ENCODE measurements at places on chromosomes 7 and 10.

DNA sequence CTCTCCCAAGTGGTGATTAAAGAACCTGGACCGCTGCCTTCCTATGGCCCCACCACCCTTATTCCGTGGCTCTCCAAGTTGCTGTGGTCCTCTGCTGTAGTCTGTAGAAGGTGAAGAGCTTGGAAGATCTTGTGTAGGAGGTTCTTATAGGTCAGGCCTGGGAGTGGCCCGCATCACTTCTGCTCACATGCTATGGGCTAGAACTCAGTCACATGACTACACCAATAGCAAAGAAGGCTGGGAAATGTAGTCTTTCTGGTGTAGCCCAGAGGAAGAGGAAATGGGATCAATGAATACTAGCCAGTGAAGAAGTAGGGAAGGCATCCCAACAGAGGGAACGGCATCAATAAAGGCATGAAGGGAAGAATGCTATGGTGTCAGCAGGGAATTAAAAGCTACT lies 41.3 kb upstream of the AOAH start:
- H3K4me1 ChIP-seq = no peaks in the 10 kb centered on the region
- H3K4me3 ChIP-seq = no peak overlapping the region
- H3K27ac ChIP-seq = no peak overlapping the region
- no peaks in the 10 kb centered on the region for H3K36me3 ChIP-seq
- no peak for DNase-seq
- no peaks in the 10 kb centered on the region for H3K27me3 ChIP-seq

DNA sequence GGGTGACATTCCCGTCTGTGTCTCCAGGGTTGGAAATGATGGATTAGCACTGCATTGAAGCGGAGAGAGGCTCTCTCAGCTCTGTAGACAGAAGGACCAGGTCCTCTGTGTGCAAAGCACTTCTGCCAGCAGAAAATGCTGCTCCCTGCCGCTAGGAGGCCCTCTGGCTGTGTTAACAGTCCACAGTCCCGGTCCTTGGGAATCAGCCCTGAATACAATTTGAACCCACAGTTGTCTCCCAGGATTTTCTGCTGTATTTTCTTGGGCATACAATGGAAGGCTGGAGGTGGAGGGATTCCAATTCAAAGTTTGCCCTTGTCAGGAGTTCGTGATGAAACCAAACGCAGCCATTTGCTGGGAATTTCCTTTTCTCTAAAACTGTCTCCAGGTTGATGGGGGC lies 205.2 kb downstream of the GLRX3 start:
- no peaks in the 10 kb centered on the region for H3K36me3 ChIP-seq
- no peak for DNase-seq
- no peak overlapping the region for H3K4me3 ChIP-seq

DNA sequence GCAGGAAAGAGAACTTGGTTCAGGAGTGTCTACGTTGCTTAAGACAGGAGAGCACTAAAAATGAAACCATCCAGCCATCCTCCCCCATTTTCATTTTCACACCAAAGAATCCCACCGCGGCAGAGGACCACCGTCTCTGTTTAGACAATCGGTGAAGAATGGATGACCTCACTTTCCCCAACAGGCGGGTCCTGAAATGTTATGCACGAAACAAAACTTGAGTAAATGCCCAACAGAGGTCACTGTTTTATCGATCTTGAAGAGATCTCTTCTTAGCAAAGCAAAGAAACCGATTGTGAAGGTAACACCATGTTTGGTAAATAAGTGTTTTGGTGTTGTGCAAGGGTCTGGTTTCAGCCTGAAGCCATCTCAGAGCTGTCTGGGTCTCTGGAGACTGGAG lies 1.4 kb upstream of the IL6 start:
- H3K4me3 ChIP-seq = no peak overlapping the region
- no peaks in the 10 kb centered on the region for H3K36me3 ChIP-seq
- no peak for DNase-seq
- no peak overlapping the region for H3K27ac ChIP-seq
- H3K4me1 ChIP-seq = peaks cover 4% of the 10 kb centered on the region

GRCh38 chr7:105346593-105347322 lies 42.0 kb downstream of the SRPK2 start:
- no peak for DNase-seq
- no peak overlapping the region for H3K4me3 ChIP-seq
- no peak overlapping the region for H3K27ac ChIP-seq
- no peaks in the 10 kb centered on the region for H3K27me3 ChIP-seq
- no peaks in the 10 kb centered on the region for H3K36me3 ChIP-seq

DNA sequence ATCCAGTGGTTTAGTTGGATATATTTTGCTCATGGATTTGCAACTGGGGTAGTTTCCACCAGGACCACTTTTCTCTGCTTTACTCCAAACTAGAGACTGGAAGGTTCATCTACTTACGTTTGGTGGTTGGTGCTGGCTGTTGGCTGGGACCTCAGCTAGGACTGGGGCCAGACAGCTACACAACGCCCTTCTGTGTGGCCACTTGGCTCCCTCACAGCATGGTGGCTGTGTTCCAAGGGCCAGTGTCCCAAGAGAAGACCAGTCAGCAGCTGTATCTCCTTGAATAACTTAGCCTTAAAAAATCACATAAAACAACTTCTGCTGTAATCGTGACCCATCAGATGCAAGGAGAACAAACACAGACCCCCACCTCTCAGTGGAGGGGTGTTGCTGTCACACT lies 4.2 kb upstream of the KCNH2 start:
- peaks cover 1% of the 10 kb centered on the region for H3K27me3 ChIP-seq
- no peak for DNase-seq
- no peak overlapping the region for H3K4me3 ChIP-seq
- no peak overlapping the region for H3K27ac ChIP-seq
- no peaks in the 10 kb centered on the region for H3K36me3 ChIP-seq

DNA sequence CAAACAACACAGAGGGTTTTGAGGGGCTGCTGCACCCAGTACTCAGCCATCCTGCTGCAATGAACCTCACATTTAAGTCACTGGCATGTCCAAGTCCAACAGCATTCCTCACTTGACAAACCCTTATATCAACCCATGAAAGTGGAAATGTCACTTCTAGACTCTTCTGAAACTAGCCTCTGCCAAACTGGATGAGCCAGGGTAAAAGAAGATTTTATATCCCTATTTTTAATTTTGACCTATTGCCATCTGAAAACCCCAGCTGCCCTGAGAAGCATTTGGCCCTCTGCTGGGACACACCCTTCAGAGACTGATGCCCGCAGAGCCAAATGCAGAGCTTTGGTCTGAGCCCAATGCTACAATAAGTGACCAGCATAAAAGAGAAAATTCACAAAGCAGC lies 201.1 kb downstream of the ANK3 start:
- H3K4me1 ChIP-seq = no peaks in the 10 kb centered on the region
- H3K4me3 ChIP-seq = no peak overlapping the region
- no peaks in the 10 kb centered on the region for H3K27me3 ChIP-seq
- no peaks in the 10 kb centered on the region for H3K36me3 ChIP-seq

DNA sequence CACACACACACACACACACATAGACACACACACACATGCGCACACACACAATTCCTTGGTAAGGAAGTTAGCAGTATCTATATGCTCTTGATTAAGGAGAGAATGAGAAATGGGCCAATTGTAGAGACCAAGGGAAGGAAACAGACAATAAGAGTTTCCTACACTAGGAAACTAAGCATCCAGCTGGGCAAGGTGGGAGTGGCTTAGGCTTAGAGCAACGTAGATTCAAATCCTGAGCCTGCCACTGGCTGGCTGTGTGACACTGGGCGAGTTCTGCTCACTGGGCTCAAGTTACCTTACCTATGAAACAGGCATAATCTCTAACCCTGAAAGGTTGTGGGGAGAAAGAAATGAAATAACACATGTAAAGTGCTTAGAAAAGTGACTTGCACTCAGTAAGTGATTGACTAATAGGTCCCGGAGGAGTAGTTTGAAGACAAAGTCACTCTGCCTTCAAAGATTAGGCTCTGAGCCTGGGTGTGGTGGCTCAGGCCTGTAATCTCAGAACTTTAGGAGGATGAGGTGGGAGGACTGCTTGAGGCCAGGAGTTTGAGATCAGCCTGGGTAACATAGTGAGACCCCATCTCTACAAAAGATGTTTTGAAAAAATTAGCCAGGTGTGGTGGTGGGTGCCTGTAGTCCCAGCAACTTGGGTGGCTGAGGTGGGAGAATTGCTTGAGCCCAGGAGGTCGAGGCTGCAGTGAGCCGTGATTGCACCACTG lies 701.4 kb downstream of the PARD3 start:
- no peaks in the 10 kb centered on the region for H3K27me3 ChIP-seq
- H3K4me3 ChIP-seq = no peak overlapping the region
- no peak overlapping the region for H3K27ac ChIP-seq
- DNase-seq = no peak
- no peaks in the 10 kb centered on the region for H3K36me3 ChIP-seq

GRCh38 chr10:29240986-29241660 lies 47.7 kb upstream of the LYZL1 start:
- no peak for DNase-seq
- H3K4me3 ChIP-seq = no peak overlapping the region
- H3K27me3 ChIP-seq = peaks cover 3% of the 10 kb centered on the region
- H3K4me1 ChIP-seq = no peaks in the 10 kb centered on the region

- DNase-seq = no peak
- H3K27ac ChIP-seq = no peak overlapping the region
Measured at GRCh38 chr7:102988631-102989560, 76.1 kb downstream of the LRRC17 start.

GRCh38 chr10:14407567-14407966 lies 76.8 kb upstream of the FRMD4A start:
- peaks cover 7% of the 10 kb centered on the region for H3K27me3 ChIP-seq
- DNase-seq = no peak
- no peak overlapping the region for H3K4me3 ChIP-seq
- peaks cover under 1% of the 10 kb centered on the region for H3K4me1 ChIP-seq
- no peaks in the 10 kb centered on the region for H3K36me3 ChIP-seq
- H3K27ac ChIP-seq = no peak overlapping the region

GRCh38 chr7:46208635-46209525 lies 287.8 kb upstream of the IGFBP3 start:
- no peaks in the 10 kb centered on the region for H3K4me1 ChIP-seq
- H3K36me3 ChIP-seq = no peaks in the 10 kb centered on the region
- no peaks in the 10 kb centered on the region for H3K27me3 ChIP-seq
- DNase-seq = no peak

DNA sequence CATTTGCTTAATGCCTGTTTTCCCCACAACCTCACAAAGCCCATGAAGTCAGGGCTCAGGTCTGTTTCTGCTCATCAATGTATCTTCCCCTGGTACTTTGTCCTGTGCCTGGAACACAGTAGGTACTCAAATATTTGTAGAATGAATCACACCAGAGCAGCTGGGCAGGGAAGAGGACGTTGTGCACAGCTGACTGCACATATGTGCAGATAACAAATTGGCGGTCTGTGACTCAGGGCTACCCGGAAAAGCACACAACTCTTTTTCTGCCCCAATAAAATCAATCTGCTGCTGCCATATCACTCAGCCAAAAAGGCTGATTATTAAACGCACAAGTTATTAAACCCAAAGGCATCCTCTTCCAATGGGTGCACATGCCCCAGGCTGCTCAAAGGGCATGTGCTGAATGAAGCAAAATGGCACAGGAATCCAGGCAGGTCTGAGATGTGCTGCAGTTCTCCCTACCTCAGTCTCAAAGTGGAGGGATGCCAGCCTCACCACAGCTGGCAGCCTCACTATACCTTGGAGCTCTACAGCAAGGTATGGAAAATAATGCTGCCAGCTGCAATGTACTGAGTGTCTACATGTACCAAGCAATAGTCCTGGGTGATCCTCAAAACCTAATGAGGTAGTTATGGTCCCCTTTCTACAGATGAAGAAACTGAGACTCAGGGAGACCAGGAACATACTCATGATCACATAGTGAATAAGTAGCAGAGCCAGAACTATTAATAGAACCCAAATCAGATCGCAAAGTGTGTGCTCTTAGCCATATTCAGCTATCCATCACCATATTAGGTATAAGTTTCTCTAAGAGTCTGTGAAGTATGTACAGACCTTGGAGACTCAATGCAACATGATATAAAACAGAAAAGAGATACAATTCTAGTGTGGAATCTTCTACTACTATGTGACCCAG lies 43.4 kb downstream of the SORBS1 start:
- no peaks in the 10 kb centered on the region for H3K4me1 ChIP-seq
- H3K27ac ChIP-seq = no peak overlapping the region
- no peak overlapping the region for H3K4me3 ChIP-seq
- DNase-seq = no peak

GRCh38 chr7:50595491-50596102 lies 30.4 kb upstream of the DDC start:
- H3K27me3 ChIP-seq = no peaks in the 10 kb centered on the region
- DNase-seq = peak; percentile 73
- H3K36me3 ChIP-seq = peaks cover 26% of the 10 kb centered on the region
- no peak overlapping the region for H3K27ac ChIP-seq
- H3K4me1 ChIP-seq = peaks cover 12% of the 10 kb centered on the region
- H3K4me3 ChIP-seq = no peak overlapping the region

- H3K4me1 ChIP-seq = no peaks in the 10 kb centered on the region
- H3K27me3 ChIP-seq = no peaks in the 10 kb centered on the region
- DNase-seq = no peak
- H3K27ac ChIP-seq = no peak overlapping the region
- no peak overlapping the region for H3K4me3 ChIP-seq
Measured at GRCh38 chr10:76492026-76492425, 1060.6 kb downstream of the LRMDA start.

GRCh38 chr7:15555381-15555859 lies 6.4 kb downstream of the AGMO start:
- no peak overlapping the region for H3K27ac ChIP-seq
- no peaks in the 10 kb centered on the region for H3K27me3 ChIP-seq
- no peak for DNase-seq
- H3K4me3 ChIP-seq = no peak overlapping the region
- H3K36me3 ChIP-seq = no peaks in the 10 kb centered on the region

DNA sequence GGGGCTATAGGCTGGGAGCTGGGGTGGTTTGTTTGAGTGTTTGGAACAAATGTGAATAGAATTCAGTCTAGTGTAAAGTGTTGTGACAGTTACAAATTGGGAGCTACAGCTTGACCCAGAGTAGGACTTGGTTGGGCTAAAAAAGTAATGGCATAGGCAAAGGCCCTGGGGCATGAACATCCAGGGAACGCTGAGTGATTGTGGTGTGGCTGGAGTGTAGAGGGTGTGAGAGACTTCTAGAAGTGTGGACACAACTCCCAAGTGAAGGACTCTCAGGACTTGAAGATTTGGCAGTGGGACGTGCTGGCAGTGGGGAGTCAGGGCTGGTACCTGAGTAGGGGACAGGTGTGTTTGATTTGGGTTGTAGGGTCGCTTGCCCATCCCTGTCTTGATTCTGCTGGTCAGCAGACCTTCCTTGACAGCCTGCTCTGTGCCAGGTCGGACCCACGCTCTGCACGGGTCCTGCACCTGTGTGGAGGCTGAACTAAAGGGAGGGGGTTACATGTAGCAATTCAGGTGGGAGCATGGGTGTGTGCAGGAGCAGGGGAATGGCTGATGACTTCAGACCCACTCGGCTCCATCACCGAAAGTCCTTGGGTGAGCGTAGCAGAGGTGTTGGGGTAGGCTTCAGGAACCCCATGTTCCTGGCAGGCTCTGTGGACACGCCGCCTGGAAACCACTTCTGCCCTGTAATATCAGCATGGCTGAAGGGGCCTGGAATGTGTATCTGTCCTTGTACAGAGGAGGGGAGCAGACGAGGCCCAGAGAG lies 43.3 kb downstream of the ZMIZ1 start:
- H3K27me3 ChIP-seq = no peaks in the 10 kb centered on the region
- no peaks in the 10 kb centered on the region for H3K36me3 ChIP-seq
- no peak for DNase-seq
- H3K4me3 ChIP-seq = no peak overlapping the region

GRCh38 chr10:100683004-100683403 lies 62.4 kb upstream of the PAX2 start:
- peaks cover 65% of the 10 kb centered on the region for H3K27me3 ChIP-seq
- no peaks in the 10 kb centered on the region for H3K4me1 ChIP-seq
- no peak for DNase-seq
- H3K4me3 ChIP-seq = no peak overlapping the region

GRCh38 chr7:29825775-29826529 lies 19.6 kb downstream of the WIPF3 start:
- no peak overlapping the region for H3K4me3 ChIP-seq
- no peaks in the 10 kb centered on the region for H3K27me3 ChIP-seq
- H3K36me3 ChIP-seq = no peaks in the 10 kb centered on the region
- no peak overlapping the region for H3K27ac ChIP-seq
- H3K4me1 ChIP-seq = no peaks in the 10 kb centered on the region

All from adrenal gland (tissue), 19 donors.